ENCODE measurements at places on chromosomes 7 and 10.

DNA sequence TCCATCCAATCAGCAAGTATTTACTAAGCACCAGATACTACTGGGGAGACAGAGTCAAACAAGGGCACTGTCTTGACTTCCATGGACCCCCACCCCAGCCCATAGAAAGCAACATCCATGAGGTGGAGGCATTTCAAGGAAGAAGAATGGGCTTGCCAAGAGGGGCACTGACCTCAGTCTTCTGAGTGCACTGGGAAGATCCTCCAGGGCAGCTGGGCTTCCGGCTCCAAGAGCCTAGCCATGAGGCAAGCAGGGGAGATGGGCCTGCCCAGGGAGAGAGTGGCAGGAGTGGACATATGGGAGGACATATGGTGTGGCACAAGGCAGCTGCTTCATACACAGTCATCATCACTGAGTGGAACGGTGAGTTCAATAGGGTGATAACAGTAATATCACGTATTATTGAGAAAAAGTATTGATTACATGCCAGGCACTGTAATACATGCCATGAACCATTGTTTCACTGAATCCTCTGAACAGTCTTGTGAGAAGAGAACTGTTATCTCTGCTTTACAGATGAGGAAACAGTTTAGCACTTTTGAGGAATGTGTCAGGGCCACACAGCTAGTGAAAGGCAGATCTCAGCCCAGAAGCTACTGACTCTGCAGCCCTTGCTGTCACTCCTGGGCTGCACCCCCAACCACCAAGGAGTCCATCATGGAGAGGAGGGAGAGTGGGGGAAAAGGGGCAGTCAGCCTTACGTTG is 331.7 kb upstream of the ZMIZ1 start:
- DNase-seq: no peak

DNA sequence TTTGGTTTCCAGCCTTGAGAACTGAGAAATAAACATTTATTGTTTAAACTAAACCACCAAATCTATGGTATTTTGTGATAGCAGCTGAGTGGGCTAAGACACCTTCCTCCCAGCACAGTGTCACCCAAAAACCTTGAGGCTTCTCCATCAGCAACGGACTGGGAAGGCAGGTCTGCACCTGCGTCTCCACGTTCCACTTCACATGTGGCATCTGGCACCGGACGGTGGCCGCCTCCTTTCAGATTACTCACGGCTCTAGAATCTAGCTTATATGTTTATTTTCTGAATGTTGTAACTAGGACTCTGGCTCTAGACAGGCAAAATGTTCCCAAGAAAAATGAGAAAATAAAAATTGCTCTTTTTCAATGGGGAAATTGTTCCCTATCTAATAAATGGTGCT is 201.0 kb downstream of the ADARB2 start:
- no peak for DNase-seq

DNA sequence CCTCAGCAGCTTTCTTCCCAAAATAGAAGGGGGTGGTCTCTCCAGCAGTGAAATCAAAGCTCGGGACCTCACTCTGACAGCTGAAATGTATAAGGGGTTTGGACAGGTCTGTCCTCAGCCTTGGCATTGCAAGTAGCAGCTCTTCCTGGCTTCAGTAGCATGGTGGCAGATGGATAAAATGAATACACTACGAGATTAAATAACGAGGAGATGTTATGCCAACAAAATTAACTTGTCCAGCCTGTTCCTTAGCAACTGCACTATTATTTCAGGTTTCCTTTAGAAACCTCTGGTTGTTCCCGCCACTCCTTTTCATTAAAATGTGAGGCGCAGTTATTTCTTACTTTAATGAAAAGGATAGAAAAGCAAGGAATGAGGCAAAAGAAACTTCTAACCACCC is 24.9 kb downstream of the PRLHR start:
- no peak for DNase-seq

GRCh38 chr7:47625861-47626715 is 44.2 kb upstream of the TNS3 start:
- DNase-seq: no peak

- DNase-seq: no peak
Observed at GRCh38 chr10:85492684-85493083, 873.9 kb downstream of the GRID1 start.

DNA sequence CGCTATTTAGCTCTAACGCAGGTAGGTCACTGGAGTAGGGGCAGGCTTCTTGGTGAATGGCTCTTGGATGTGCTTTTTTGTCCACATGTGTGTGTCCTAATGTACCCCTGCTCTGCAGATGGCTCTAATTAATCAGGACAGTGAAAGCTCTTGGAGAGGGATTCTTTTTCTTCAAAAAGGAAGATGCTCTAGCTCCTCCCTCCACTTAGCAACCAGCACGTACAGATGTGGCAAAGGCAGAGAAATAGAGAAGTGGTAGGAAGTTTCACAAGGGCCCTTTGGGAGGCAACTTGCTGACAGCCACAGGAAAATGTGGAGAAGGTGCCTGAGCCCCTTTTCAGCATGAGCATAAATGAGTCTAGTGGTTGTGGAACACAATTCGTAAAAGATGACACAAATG is 221.7 kb downstream of the PLXNA4 start:
- DNase-seq: no peak

DNA sequence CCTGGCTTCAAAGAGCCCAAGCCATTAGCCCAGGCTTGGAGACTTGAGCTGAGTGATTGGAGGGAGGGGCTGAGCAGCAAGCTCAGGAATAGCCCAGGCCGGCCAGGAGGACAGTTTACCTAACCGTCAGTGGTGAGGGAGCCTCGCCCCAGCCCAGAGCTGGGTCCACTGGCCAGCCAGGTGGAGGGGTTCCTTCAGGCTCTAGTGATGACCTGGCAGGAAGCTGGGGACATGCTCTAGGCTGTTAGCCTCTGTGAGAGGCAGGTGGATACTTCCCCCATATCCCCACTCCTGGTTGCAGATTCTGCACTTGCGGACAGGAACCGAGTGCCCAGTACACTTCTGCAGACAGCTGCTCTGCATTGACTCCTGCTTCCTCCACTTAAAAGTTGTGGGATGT is 61.2 kb upstream of the ANTXRL start:
- DNase-seq: no peak

All from GM20000 (cell line).